ENCODE measurements at places on chromosomes 4 and X. TPM values are rescaled to one million over a fixed set of nuclear protein-coding genes. Genes with fewer than 3 reads are reported as not detected.

The DCK gene
- total RNA-seq = 34.4 TPM

The BRS3 gene
- not detected for total RNA-seq

The ATRX gene
- 46.0 TPM for total RNA-seq

GRCh38 chrX:2732076-2732475 is 19.8 kb upstream of the XG start:
- no peak for DNase-seq

DNA sequence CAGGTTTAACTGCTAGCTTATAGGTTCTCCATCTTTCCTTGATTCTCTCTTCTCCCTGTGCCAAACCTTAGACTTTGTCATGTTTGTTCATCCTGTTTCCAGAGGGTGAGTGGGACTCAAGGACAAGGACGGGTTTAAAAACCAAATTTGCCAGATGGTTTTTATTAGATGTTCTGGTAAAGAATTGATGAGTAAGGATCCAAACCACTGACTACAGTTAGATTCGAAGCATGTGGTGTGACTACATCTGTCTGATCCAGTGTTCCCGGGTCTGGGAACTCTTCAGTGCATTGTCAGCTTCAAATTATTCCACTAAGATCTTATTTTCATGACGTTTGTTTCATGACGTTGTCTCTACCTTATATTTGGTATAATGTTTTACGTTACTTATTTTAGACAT is 37.5 kb downstream of the MTMR1 start:
- no peak for DNase-seq

DNA sequence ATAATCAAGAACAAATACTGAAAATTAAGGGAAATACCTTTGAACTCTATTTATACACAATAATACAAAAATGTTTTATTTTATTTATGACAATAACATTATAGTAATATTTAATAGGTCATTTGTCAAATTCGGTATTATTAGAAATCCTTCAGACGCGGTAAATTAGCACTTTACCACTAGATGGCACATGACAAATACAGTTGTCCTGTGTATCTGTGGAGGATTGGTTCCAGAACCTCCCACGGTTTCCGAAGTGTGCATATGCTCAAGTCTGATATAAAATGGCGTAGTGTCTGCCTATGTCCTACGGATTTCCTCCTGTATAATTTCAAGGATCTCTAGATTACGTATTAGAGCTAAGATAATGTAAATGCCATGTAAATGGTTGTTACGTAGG is 8.1 kb upstream of the LINC00632 start:
- DNase-seq = peak; percentile 41

GRCh38 chrX:15834827-15835595 is 19.6 kb downstream of the AP1S2 start:
- DNase-seq = no peak

DNA sequence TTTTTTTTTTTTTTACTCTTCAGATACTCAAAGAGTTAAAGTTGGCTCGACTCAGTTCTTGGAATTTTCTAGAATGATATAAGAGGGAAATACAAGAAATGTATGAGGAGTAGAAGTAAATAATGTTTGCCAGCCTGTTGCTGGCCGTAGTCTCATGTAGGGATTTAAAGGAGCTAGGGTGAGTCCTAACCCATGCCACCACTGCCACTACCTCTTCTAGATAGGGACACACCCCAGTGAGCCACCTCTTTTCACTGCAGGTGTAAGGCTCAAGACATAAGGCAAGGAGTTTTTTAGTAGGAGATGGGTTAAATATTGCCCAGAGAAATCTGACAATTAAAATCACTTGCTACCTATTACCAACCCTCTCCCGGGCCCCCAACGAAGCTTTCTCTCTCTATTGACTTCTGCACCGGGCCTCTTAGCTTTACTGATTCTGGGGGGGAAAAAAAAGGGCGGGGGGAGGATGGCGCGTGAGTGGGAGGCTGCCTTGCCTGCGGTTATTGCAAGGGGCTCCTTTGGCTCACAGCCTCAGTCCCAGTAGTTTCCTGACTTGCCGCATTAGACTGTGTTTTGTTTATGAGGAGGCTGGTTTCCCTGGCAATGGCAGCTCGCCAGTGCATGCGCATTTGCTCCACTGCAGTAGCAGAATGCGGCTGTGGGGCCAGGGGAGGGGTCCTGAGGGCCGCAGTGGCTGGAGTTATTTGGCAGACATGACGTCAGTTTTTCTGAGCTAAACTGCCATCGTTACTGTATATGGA is 3.0 kb downstream of the LINC00632 start:
- DNase-seq = peak; percentile 20

GRCh38 chr4:120855307-120856001 is 67.1 kb downstream of the PRDM5 start:
- no peak for DNase-seq

GRCh38 chrX:135416546-135416945 is 5.2 kb upstream of the SMIM10L2A start:
- DNase-seq = no peak

- DNase-seq = no peak
Measured at GRCh38 chr4:184653650-184654049, 4.1 kb downstream of the PRIMPOL start.

GRCh38 chrX:121008920-121009319 is 23.4 kb upstream of the CT47A1 start:
- no peak for DNase-seq

GRCh38 chr4:15001248-15001868 is 923 bp upstream of the CPEB2 start:
- DNase-seq = peak; percentile 84

DNA sequence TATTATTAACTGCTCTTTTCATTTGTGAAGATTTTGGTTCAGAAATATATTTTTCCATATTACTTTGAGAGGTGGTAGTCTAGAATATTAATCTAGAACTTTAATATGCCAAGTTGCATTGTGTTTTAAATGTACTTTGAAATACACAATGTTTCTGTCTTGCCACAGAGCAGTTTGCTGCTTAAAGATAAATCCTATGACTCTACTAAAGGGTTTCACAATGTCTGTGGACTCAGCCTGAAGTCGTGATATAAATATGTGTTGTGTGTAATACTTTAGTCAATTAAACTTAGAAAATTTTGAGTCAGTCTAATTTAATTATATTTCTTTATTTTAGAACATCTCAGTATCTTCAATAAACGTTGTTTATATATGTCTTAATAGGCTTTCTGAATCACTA is 1771.7 kb upstream of the PCDH7 start:
- DNase-seq = no peak

Measured in NCI-H460 (cell line).